ENCODE measurements at places on chromosomes 4 and X. TPM values are rescaled to one million over a fixed set of nuclear protein-coding genes. Genes with fewer than 3 reads are reported as not detected.

The NEUROG2 gene
- polyA plus RNA-seq = not detected

The MAGEA8 gene
- polyA plus RNA-seq = not detected

DNA sequence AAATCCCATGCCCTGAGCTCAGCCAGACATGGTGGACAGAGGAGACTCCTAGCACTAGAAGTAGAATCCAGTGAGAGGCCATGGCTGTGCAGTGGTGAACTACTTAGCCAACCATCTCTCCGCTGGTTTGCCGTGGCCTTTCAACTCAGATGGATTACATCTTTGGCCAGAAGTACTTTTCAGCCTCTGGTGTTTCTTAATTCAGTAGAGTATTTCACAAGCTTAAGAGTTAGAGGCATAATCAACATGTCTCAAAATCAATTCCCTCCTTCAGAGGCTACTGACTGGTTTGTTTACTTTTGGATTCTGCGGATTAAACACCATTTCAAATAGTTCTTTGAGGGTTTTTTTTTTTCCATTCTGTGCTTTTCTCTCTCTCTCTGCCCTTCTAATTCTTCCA is 91.1 kb upstream of the PGRMC2 start:
- DNase-seq = no peak

DNA sequence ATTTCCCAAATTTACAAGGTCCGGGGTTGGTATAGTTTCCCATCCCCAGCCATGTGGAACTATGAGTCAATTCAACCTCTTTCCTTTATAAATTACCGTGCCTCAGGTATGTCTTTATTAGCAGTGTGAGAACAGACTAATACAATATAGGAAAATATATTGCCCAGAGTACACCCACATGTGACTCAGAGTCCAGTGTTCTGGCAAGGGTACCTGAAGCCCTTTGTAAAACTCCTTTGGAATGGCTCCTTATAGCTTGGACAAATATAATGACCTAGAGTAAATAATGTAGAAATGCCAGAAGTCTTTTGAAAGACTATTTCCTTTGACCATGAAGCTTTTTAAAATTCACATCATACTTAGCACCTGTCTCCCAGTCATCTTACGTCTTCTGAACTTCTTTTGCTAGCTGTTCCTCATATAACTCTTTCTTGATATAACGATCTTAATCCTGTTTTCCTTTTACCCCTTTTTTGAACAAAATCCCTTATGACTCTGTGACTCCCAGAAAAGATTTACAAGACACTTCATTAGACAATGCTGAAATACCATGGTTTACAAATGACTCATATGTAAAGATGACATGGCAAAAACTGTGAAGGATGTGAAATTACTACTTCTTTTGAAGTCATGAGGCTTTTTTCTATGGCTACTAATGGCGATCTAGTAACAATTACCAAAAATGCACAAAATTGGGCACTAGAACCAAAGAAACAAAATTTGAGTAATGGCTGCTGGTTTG is 408.9 kb downstream of the NAP1L3 start:
- no peak for DNase-seq

DNA sequence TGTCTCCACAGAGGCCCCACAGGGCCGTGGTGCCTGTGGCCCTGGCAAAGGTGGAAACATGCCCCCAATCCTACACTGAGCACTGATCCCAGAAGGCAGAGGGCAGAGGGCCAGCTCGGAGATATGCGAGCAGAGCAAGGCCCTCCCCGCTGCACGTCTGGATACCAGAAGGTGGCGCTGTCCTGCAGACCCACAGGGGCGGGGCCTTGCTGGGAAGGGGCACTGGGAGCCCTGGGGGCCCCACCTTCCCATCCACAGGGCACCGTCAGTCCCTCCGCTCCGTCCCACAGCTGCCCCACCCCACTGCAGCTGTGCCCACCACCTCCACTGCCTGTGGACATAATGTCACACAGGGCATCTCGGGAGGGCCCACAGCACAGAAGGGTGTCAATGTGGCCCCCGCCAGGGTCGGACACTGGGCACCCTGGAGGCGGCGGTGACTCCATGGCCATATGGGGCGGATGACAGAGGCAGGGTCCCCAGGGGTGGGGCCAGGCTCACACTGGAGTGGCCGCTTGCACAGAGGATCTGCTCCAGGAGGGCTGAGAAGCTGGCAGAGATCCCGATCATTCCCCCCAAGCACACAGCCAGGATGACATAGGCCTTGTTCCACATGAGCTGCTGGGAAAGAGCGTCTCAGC is 4.8 kb downstream of the SLC49A3 start:
- DNase-seq = peak; percentile 76

All from sigmoid colon (tissue), 7 donors.